ENCODE measurements at places on chromosomes 2 and 18.

DNA sequence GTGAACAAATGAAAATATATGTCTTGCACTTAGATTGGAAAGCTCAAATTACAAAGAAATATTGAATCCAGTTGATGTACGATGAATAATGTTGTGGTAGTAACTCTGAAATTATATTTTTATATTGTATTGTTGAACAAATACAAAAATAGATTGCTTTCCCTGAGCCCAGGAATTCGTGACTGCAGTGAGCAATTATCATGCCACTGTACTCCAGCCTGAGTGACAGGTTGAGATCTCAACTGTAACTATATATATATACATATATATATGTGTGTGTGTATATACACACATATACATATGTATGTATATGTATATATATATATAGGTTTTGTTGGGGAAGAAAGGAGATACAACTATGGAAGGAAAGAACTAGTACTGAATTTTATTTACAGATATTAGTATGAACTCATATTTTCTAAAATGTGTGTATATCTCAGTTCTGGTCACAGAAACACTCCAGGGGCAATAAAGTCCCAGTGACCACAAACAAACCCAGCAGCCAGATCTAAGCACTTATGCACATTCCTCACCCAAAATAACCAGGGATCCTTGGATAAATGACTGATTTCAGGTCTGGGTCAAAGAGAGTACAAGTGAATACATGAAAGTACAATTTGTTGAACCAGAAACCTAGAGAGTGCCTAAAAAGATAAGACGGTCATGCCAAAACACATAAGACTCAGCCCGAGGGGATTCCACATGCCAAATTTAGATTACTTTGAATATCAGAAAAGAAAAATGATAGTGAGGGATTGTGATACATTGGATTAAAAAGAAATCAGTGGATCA, 146.3 kb downstream of the TMX3 start:
- no peak for DNase-seq

DNA sequence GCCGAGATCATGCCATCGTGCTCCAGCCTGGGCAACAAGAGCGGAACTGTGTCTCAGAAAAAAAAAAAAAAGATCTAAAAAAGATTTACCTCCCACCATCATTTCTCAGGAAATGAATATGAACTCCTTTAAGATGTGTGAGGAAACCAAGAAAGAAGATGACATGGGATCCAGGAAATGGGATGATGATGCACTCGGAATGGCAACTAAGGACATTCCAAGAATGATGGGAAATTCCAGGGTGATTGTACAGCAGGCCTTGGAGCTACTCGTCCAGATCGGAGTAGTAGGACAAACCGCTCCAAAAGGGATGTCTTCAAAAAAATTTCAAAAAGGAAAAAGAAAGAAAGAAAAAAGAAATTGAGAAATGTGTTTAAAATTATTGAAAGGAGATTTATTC, 84.9 kb upstream of the PMAIP1 start:
- no peak for DNase-seq

DNA sequence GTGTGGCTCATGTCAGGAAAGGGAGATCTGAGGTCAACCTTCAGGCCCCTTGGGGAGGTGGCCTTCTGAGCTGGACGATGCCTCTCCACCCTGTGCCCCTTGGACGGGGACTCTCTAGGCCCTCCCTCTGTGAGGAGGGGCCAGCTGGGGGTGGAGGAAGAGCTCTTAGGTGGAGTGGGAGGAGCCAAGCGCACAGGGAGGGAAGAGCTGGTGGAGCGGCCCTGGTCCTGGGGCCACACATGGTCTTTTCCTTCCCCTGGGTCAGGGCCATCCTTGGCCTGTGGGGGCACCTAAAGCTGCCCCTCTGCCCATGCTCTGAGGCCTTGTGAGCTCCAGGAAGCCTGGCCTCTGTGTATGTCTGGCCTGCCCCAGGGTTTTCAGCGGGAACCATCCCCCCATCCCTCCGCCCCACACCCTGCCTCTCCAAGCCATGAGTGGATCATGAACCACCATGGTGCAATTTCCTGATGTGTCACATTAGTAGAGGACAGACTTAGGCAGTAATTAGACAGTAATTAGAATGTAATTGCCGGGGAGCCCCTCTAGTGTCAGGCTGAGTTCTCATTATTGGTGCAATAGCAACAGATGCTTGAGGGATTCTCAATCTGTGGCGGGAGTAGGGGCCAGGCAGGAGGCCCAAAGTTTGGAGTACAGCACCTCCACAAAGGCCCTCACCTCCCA, 63.0 kb downstream of the GLI2 start:
- DNase-seq = no peak

- DNase-seq = no peak
Observed at GRCh38 chr2:39686456-39686855, 20.7 kb downstream of the TMEM178A start.

DNA sequence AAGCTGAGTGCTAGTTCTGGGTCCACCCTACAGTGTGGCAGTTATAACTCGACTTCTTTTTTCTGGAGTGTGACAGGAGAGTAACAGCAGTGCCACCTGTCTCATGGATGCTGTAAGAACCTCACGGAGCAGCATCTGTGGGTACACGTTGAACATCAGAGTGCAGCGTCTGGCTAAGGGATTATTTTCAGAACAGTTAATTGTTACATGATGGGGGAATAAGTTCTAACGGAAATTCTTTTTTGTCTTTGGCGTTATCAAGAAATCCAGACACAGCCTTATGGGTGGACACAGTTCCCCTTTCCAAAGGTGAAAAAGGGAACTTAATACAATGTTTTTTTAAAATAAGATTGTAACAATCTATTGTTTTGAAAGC, 28.3 kb upstream of the TOGARAM2 start:
- no peak for DNase-seq

- no peak for DNase-seq
Observed at GRCh38 chr2:159584796-159585195, 31.6 kb downstream of the BAZ2B start.

DNA sequence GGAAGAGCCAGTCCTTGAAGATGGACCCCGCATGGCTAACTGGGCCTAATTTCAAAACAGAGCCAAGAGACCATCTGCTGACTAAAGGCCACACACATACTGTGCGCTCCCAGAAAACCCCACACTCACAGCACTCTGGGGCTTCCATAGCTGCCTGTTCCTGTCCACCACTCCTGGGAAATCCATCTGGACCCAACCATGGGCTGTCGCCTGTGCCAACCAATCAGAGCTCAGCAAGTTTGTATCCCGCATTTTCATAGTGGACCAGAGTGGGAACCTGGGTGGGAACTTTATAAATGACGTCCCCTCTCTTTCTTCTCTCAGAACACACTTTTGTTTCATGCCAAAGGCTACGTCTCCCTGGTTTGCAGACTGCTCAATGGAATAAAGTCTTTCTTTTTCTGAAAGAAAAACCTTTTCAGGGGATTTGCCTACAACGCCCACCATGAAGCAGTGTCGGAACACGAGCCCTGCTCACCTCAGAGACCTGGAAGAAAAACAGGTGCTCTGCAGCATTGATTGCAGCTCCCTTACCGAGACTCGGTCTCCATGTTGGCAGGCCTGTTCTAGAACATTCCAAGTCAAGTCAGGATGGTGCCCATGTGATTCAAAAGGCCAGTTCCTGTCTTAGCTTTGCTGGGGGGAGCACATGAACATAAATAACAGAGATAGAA, 137.2 kb upstream of the GPC1 start:
- no peak for DNase-seq

GRCh38 chr2:66137606-66138130, 297.3 kb upstream of the MEIS1 start:
- no peak for DNase-seq

DNA sequence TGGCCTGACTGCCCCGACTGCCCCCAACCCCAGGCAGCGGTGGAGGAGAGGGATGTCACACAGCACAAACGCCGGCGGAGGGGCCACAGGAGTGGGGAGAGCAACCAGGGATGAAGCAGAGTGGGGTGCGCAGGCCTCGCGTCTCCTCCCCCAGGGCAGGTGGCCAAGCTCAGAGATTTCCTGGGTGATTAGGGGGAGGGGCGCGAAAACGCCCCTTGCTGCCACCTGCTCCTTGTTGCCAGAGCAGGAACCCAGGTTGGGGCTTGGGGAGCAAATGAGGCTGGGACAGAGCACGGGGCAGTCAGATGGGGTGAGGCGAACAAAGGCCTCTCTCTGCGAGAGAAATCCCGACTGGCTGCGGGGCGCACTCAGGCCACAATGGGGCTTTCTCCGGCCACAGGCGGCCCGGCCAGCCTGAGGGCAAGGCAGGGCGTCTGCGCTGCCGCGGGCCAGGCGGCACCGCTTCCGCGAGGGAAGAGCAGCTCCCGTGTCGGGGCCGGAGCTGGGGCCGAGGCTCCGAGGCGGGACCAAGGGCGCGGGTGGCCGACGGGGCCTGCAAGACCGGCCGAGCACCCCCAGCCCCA, 11.5 kb downstream of the TEX44 start:
- peak; percentile 4 for DNase-seq

GRCh38 chr18:250685-251084, 17.2 kb downstream of the THOC1 start:
- no peak for DNase-seq

DNA sequence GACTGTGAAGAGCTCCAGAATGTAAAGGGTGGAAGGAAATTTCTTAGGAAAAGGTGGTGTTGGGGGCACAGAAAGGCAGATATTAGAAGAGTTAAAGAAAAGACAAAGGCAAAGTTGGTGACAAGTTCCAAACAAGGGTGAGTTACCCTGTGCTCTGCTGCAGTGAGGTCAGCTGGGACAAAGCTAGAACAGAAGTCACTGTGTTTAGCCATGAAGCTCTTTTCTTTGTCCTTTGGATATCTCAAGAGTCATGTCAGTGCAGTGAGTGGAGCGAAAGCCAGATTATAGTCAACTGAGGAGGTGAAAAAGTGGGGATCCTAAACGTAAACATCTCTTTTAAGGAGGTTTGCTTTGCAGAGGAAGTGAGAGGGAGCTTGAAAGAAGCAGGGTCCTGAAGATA, 187.8 kb upstream of the ALPP start:
- no peak for DNase-seq

GRCh38 chr2:8475349-8476031, 206.4 kb upstream of the ID2 start:
- DNase-seq = no peak

DNA sequence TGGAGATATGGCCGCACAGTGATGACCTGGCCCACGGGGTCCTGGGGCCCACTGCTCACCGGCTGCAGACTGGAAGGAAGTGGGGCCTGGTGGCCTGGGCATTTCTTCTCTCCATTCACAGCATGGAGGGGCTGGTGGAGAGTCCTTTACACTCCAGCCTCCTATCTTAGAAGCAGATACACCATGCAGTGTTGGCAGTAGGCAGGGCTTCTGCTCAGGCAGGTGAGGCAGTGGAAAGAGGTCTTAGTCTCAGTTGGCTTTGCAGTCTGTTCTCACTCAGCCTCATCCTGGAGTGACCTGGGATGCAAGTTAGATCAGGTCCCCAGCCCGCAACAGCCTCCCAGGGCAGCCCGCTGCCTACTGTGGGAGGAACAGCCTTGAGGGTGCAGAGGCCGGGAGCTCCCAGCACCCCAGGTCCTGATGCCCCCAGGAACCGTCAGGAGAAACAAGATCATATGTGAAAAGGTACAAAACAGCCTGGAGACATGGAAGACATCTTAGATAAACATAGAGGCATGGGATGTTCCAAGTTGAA, 45.8 kb upstream of the OTOS start:
- no peak for DNase-seq

GRCh38 chr2:174174741-174175140, 73.6 kb downstream of the OLA1 start:
- no peak for DNase-seq
